Cortex of kidney (tissue), 1 donor: ENCODE measurements at places on chromosomes 16 and 17.

DNA sequence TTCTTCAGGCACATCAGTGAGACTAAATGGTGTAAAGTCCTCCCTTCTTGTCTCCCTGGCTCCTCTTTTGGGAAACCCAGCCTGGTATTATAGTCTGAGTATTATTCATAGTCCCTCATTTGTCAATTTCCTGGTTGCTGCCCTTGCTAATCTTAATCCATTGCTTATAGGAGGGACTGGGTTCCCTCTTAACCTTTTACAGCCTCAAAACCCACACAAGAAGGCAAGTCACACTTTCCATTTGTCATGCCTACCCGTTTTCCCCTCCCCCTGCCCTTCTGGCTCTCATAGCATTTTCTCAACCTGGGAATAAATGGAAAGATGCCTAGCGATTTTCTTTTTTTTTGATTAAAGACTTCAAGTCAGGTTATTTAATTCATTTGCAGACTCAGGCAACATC is 124.8 kb downstream of the MAP2K6 start:
- no peak for DNase-seq

- no peak for DNase-seq
These were observed 16.2 kb downstream of the PSMD3 start for GRCh38 chr17:39996800-39997199.

GRCh38 chr16:52643006-52643405 is 96.1 kb upstream of the TOX3 start:
- no peak for DNase-seq

GRCh38 chr16:84833542-84834402 is 14.0 kb downstream of the CRISPLD2 start:
- DNase-seq: no peak

DNA sequence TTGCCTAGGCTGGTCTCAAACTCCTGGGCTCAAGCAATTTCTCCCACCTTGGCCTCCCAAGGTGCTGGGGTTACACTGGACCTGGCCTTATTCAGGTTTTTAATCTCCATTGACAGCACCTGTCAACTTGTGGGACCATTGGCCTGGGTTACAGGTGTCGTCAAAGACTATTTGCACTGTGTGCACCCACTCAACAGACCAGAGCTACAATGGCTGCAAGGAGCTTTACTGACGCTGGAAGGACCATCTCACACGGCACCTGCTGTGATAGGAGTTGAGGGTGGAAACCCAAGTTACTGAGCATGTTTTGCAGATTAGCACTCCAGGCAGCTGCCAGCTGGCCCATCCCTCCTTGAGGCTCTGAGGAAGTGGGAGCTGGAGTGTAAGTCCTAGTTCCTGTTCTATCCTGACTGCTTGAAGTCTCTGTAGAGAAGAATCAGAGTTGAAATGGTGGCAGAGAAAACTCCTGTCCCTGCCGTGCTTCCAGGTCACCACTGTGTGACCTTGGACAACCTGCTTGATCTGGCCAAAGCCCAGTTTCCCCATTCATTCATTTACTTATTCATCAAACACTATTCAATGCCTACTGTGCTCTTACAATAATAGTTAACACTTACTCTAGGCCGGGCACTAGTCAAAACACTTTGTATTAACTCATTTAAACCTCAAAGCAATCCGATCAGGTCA is 42.4 kb upstream of the LONP2 start:
- no peak for DNase-seq

DNA sequence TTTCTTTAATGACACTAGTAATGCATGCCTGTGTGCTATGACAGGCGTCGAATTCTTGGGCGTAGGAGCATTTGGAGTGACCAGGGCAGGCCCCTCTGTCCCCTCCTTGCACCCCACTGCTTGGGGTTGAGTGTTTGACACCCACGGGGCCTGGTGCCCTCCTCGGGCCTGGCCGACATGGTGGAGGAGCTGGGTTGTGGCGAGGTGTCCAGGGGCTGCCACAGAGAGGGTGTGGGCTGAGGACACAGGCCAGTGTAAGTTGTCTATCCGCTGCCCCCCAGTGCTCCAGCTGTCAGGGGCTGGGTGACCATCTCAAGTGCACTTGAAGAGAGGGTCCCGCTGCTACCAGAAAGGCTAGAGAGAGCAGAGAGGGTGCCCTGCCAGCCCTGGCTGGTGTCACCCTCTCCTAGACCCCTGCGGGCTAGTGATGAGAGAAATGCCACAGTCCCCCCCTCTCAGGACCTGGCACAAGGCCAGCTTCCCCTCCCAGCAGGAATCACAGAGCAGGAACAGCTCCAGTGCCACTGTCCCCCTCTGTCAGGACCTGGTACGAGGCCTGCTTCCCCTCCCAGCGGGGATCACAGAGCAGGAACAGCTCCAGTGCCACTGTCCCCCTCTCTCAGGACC is 30.5 kb downstream of the MGRN1 start:
- no peak for DNase-seq

DNA sequence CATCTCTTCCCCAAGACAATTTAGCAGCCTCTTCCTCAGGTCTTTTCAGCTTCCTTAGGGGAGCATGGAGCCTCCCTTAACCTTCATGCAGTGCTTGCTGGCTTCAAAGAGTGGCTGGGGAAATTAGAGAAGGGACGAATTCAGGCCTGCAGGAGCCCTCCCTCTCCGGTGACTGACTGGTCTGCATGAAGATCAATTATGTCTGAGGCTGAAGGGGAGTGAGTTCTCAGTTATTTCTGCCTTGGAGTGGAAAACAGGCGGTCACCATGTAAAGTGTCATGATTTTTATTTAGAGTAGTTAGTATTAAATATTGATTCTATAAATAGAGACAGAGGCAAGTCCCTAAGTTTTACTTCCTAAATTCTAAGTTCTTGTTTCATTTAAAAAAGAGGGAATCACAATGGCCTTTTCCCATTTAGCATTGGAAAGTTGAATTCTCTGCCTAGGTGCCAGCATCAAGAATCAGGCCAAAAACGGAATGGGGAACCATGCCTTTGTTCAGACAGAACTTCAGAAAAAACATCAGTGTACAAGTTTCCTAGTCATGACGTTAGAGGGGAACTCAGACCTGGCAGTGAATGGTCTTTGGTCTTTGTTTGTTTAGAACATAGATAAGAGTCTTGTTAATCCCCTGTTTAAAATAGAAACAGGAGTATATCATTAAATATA is 4.4 kb downstream of the GABARAPL2 start:
- DNase-seq: no peak

- DNase-seq: no peak
These were observed 4.9 kb downstream of the P3H4 start for GRCh38 chr17:41806685-41807445.

- no peak for DNase-seq
These were observed 51.8 kb upstream of the GPRC5B start for GRCh38 chr16:19936441-19936840.

DNA sequence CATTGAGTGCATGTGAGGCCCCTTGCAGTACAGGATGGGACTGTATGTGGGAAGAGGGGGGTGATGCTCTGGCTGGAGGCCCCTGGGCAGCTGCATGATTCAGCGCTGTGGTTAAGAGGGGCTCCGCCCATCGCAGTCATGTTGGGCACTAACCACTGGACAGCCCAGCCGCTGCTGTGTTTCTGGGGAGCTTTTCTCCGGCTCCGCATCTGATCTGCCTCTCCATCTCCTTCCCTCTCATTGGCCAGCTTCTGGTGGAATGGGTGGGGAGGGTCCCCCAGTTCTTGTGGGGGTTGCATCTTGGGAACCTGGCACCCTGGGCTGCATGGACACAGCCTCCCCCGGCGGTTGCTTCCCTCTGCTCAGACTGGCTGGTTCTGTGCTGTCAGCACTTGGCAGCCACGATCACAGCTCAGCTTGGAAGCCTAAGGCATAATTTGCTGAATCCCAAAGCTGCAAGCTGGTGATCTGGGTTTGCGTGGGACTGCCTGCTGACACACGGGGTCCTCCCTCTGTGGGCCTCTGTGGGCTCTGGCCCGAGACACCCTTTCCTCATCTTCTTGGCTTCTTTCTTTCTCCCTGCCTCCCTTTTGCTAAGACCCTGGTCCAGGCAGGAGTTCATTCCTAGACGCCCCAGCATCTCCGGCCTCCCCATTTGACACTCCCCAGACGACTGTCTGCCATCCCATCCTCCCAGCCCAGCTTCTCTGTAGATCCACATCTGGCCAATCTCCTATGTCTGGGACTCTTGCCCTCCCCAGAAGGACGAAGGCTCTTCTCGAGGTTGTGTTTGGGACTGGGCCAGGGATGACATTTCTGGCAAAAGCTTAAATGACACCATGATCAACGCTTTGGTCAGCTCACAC is 168.3 kb downstream of the SEC14L1 start:
- DNase-seq: no peak

GRCh38 chr17:57750109-57750871 is 5.2 kb upstream of the CCDC182 start:
- DNase-seq: no peak

- DNase-seq: no peak
These were observed 51.0 kb upstream of the MRTFB start for GRCh38 chr16:14020141-14020540.

- no peak for DNase-seq
These were observed 1.9 kb upstream of the ITGAL start for GRCh38 chr16:30470632-30470995.

DNA sequence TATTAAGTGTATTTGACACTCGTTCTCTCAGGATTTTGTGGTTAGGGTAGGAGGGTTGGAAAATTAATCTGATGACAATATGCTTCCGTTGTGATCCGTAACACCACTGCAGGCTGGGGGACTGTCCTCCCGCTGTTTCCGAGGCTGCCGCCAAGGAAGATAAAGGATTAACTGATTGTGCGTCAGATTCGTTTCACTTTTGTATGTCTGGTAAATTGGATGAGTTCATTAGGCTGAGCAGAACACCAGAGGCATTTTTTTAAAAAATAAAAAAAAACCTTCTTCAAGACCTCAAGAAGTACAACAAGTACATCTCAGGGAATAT is 486.7 kb upstream of the SALL1 start:
- no peak for DNase-seq

GRCh38 chr16:22634954-22635353 is 124.3 kb downstream of the NPIPB5 start:
- DNase-seq: no peak

DNA sequence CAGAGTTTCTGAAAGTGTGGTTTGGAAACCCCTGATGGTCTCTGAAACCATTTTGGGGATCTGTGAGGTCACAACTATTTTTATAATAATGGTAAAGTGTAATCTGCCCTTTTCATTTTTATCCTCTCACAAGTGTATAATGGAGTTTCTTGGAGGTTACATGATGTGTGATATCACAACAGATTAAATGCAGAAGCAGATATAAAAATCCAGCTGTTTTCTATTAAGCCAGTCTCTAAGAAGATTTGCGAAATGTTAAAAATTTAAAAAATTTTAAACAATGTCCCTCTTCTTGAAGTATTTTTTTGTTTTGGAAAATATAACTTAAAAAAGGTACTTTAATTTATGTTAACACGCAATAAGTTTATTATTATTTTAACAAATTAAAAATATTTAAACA is 48.7 kb downstream of the RPGRIP1L start:
- DNase-seq: no peak
